H9 (cell line): ENCODE measurements at places on chromosomes 2 and 18. TPM values are rescaled to one million over a fixed set of nuclear protein-coding genes. Genes with fewer than 3 reads are reported as not detected.

DNA sequence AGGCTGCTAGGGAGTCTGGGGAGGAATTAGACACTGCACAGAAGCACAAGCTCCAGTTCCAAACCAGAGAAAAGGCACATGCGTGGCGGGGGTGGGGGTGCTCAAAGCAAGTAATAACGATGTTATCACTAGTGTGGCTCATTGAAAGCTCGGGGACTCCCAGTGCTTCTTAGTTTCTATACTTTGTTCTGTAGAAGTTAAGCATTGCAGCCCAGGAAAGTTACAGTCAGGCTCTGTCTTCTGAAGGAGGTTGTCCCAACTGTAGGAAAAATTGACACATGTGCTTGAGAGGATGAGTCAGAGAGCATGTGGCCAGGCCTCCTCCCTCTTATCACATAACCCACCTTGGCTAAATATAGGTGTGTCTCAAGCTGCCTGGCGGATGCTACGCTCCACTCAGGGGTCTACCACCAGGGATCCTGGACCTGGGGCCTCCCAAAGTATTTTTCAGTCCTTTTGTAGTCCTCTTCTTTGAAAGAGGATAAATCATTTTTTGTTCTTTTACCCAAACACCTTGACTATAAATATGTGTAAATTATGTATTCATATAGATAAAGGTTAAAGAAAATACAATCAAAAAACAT, 3.8 kb downstream of the GALNT5 start:
- no peaks in the 10 kb centered on the region for H3K27me3 ChIP-seq
- no peak overlapping the region for H3K4me3 ChIP-seq
- H3K36me3 ChIP-seq: no peaks in the 10 kb centered on the region
- no peak overlapping the region for H3K27ac ChIP-seq

GRCh38 chr2:42859006-42859552, 66.7 kb upstream of the HAAO start:
- no peaks in the 10 kb centered on the region for H3K36me3 ChIP-seq
- no peaks in the 10 kb centered on the region for H3K27me3 ChIP-seq
- DNase-seq: peak; percentile 60
- no peak overlapping the region for H3K4me3 ChIP-seq
- no peak overlapping the region for H3K27ac ChIP-seq

GRCh38 chr18:3016585-3017297, 3.8 kb upstream of the LPIN2 start:
- H3K27me3 ChIP-seq: no peaks in the 10 kb centered on the region
- H3K36me3 ChIP-seq: no peaks in the 10 kb centered on the region
- DNase-seq: no peak
- H3K4me1 ChIP-seq: no peaks in the 10 kb centered on the region
- no peak overlapping the region for H3K4me3 ChIP-seq

The MRO gene
- 0.57 and 0.72 TPM in 2 replicates for total RNA-seq

The RAD51AP2 gene
- 0.07 TPM in 1 of 2 replicates, not detected in the other for total RNA-seq

The WNT6 gene
- total RNA-seq: not detected in 2 replicates

The SERPINB12 gene
- not detected in 2 replicates for total RNA-seq
